CD4-positive, CD25-positive, alpha-beta regulatory T cell (primary cell): ENCODE measurements at places on chromosomes 5 and 9. TPM values are rescaled to one million over a fixed set of nuclear protein-coding genes. Genes with fewer than 3 reads are reported as not detected.

DNA sequence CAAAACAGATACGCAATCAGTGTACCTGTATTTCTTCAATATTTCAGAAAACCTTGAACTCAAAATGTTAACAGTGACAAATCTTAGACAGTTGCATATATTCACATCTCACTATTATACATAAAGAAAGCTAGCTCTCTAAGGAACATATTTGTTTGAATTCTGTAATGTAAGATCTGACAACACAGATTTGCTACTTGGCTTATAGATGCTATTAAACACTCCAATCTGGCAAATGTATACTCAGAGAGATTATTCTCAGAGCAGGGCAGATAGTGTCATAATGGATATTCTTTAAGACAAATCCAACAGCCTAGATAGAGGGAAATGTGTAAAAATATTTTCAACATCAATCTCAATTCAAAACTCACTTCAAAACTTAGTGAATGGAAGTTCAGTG is 794.5 kb upstream of the CDH9 start:
- H3K4me1 ChIP-seq, result no peaks in the 10 kb centered on the region
- no peaks in the 10 kb centered on the region for H3K27me3 ChIP-seq
- DNase-seq, result no peak
- H3K36me3 ChIP-seq, result no peaks in the 10 kb centered on the region

GRCh38 chr9:103809745-103810144 is 284.4 kb upstream of the SMC2 start:
- H3K27ac ChIP-seq, result no peak overlapping the region
- H3K27me3 ChIP-seq, result no peaks in the 10 kb centered on the region
- H3K4me1 ChIP-seq, result no peaks in the 10 kb centered on the region
- no peak for DNase-seq

GRCh38 chr5:58354827-58355226 is 105.1 kb downstream of the PLK2 start:
- no peak overlapping the region for H3K4me3 ChIP-seq
- H3K36me3 ChIP-seq, result no peaks in the 10 kb centered on the region
- H3K27ac ChIP-seq, result no peak overlapping the region
- no peaks in the 10 kb centered on the region for H3K27me3 ChIP-seq
- DNase-seq, result no peak

DNA sequence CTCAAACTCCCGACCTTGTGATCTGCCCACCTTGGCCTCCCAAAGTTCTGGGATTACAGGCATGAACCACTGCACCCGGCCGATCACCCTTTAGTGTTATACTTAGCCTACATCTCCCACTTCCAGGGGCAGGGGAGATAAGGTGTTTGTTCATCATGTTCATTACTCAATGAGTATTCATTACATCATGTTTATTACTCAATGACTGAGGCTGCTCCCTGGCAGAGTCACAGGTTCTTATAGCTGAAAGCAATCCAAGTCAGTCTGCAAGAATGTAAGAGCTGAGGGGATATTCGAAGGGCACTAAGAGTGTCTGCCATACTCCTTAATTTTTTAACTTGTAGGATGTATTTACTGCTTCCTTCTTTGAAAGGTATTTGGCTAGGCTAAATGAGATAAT is 214.2 kb downstream of the SPATA31D1 start:
- H3K4me1 ChIP-seq, result no peaks in the 10 kb centered on the region
- no peak overlapping the region for H3K27ac ChIP-seq
- H3K27me3 ChIP-seq, result no peaks in the 10 kb centered on the region
- no peak overlapping the region for H3K4me3 ChIP-seq

DNA sequence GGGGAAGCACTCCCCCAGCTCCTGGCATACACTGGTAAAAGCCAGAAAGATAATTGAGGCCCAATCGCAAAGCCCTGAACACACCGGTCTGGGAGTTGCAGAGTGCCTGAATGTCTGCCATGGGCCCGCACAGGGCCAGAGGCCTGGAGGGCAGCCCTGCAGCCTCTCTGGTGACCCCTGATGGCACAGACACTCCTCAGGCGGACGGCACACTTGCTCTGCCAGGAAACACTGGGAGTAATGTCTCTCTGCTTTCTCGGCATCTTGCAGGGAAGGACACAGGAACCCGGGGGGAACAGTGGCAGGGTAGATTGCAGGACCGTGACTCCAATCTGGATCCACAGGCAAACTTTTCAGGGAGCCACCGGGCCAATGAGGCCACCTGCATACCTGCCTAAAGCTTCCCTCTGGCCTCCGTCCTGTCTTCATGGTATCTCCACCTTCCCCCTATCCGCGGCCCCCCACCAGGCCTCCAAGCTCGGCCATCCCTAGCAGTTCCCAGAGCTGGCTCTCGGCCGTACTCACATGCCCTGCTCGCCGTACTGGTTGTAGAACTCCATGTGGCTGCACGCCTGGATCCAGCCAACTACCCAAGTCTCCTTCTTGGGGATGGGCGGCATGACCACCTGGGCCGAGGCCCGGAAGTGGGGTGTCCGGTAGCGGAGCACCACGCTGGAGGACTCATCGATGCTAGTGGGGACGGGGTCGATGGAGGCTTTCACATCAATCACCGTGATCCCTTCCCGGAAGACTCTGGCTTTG is 797 bp downstream of the FAM78A start:
- H3K27ac ChIP-seq, result peak overlapping the region; percentile 90
- H3K4me1 ChIP-seq, result peaks cover 48% of the 10 kb centered on the region
- no peaks in the 10 kb centered on the region for H3K27me3 ChIP-seq
- no peaks in the 10 kb centered on the region for H3K36me3 ChIP-seq

DNA sequence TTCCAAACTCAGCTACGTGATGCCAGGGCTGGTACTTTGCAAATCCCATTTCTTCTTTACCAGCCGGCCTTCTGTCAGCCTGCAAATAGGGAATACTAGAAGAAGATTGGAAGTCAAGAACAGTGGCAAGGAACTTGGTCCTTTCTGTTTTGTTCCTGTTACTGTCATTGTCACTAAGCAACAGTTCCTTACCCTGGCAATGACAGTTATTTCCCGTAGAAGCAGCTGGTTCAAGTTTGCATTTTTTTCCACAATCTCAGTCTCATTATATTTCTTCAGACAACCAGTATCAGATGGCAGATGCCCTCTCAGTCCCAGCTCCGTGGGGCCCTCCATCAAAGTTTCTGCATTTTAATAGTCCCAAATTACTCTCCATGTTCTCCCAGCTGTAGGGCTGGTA is 9.1 kb upstream of the C1QTNF2 start:
- peaks cover 20% of the 10 kb centered on the region for H3K27me3 ChIP-seq
- DNase-seq, result no peak
- H3K4me1 ChIP-seq, result no peaks in the 10 kb centered on the region
- H3K27ac ChIP-seq, result no peak overlapping the region
- no peaks in the 10 kb centered on the region for H3K36me3 ChIP-seq

- H3K4me3 ChIP-seq, result no peak overlapping the region
- no peaks in the 10 kb centered on the region for H3K36me3 ChIP-seq
- DNase-seq, result no peak
- no peak overlapping the region for H3K27ac ChIP-seq
- no peaks in the 10 kb centered on the region for H3K27me3 ChIP-seq
- H3K4me1 ChIP-seq, result no peaks in the 10 kb centered on the region
These were observed 457.3 kb downstream of the DMAC1 start for GRCh38 chr9:7342229-7342628.

DNA sequence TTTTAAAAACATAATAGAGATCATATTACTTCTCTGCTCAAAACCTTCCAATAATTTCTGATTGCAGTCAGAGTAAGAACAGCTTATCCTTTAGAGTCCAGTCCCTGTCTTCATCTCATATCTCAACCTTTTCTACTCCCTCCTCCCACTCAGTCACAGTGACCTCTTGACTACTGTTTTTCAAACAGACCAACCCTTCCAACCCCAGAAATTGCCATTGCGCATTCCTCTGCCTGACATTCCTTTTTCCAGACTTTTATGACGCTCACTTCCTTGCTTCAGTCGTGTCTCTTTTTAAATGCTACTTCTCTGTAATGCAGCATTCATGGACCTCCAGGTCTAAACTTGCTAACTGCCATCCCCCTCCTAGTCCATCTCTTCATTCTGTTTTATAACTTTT is 800.5 kb downstream of the BRINP1 start:
- no peaks in the 10 kb centered on the region for H3K27me3 ChIP-seq
- H3K4me3 ChIP-seq, result no peak overlapping the region
- no peaks in the 10 kb centered on the region for H3K4me1 ChIP-seq
- no peaks in the 10 kb centered on the region for H3K36me3 ChIP-seq

DNA sequence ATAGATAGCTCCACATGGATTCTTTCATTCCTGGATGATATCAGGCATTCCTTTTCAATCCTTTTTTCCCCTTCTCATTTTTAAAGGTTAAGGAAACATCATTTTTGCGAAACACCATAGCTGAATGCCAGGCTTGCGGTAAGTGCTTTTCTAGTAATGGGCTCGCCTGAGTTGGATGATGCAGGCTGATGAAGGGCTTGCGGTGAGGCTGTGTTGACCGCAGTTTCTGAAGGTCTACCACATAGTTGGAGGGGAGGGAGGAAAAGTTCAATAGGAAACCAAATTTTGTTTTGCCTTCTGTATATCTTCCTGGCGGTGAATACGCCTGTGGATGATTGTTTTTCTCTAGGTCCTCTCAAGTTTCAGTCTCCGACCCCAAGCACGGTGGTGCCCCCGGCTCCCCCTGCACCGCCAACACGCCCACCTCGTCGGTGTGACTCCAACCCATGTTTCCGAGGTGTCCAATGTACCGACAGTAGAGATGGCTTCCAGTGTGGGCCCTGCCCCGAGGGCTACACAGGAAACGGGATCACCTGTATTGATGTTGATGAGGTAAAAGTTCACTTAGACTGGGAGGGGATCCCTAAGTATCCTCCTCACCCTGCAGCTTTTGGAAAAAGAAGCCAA is 24.3 kb downstream of the THBS4 start:
- no peak for DNase-seq
- H3K27ac ChIP-seq, result no peak overlapping the region
- no peaks in the 10 kb centered on the region for H3K27me3 ChIP-seq
- no peaks in the 10 kb centered on the region for H3K36me3 ChIP-seq
- H3K4me3 ChIP-seq, result no peak overlapping the region
- no peaks in the 10 kb centered on the region for H3K4me1 ChIP-seq

GRCh38 chr5:36590513-36591286 is 15.7 kb upstream of the SLC1A3 start:
- H3K27ac ChIP-seq, result no peak overlapping the region
- no peaks in the 10 kb centered on the region for H3K27me3 ChIP-seq
- H3K36me3 ChIP-seq, result no peaks in the 10 kb centered on the region
- DNase-seq, result no peak
- no peak overlapping the region for H3K4me3 ChIP-seq

DNA sequence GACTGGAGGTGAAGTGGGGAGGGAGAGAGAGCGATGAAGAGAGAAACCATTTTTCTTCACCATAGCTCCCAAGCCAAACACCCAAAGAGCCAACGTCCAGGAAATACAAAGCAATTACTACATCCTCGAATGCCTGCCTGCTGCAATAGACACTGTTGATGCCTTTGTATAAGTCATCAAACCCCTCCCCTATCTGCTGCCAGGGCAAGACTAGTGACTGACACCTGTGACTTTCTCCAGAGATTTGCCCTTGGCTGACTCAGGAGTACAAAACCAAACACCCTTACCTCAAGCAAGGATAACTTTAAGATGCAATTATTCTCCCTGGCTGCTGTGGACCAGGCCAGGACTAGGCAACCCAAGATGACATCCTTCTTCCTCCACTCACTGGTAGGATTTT is 81.8 kb upstream of the RASA1 start:
- no peaks in the 10 kb centered on the region for H3K27me3 ChIP-seq
- no peak overlapping the region for H3K27ac ChIP-seq
- H3K36me3 ChIP-seq, result no peaks in the 10 kb centered on the region
- H3K4me1 ChIP-seq, result no peaks in the 10 kb centered on the region
- DNase-seq, result no peak

DNA sequence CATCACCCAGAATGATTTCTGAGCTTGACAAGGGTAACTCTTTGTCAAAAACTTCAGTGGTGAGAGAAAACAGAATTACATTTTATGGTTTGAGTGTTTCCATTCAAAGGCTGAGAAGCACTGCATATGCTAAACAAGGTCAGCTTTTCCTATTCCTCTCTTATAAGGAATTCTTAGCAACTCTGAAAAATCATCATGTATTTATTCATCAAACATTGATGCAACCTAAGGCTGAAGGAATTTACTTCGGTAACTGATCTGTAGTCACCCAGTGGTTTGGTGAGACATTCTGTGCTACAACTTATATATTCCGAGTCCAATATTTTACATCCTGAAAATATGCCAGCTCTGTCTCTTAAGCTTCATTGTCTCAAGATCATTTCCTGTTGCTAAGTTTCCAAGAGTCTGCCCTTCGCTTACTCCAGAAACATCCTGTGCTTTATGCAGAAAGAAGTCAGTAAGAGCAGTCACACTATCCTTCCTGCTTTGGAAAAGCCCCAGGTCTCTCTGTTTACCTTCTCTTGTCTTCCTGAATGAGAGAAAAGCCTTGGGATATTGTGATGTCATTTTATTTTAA is 176.6 kb upstream of the TBCA start:
- no peaks in the 10 kb centered on the region for H3K36me3 ChIP-seq
- peaks cover 4% of the 10 kb centered on the region for H3K27me3 ChIP-seq

- no peaks in the 10 kb centered on the region for H3K27me3 ChIP-seq
- H3K4me1 ChIP-seq, result no peaks in the 10 kb centered on the region
- no peak overlapping the region for H3K4me3 ChIP-seq
- DNase-seq, result no peak
These were observed 32.8 kb downstream of the PHAX start for GRCh38 chr5:126633552-126633951.

DNA sequence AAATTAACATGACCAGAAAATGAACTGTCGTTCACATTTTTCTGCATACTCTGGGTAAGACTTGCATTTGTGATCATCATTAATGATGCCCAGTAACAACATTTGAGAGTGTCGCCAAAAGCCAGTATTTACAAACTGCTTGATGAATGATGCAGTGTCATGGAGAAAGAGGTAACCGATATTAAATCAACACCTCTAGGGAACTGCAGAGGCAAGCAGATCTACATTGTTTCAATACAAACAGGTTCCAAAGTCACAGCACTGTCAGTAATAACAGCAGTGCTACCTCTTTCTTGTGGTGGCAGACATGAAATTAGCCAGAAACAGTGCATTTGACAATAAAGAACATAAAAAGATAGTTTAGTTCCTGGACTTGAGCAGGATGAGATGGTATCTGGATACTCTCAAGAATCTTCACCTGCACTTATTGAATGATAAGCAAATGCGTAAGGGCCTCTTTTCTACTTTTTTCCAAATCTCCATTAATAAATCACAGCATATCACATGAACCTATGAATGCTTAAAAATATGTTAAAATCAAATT is 456.6 kb downstream of the ARHGEF28 start:
- no peak overlapping the region for H3K4me3 ChIP-seq
- no peaks in the 10 kb centered on the region for H3K4me1 ChIP-seq
- H3K27me3 ChIP-seq, result peaks cover 2% of the 10 kb centered on the region
- no peak for DNase-seq
- H3K27ac ChIP-seq, result no peak overlapping the region
- H3K36me3 ChIP-seq, result no peaks in the 10 kb centered on the region

The CTXN3 gene
- total RNA-seq, result not detected

The SFXN1 gene
- 82.3 TPM for total RNA-seq

The DNM1 gene
- 1.5 TPM for total RNA-seq

The ABHD17B gene
- total RNA-seq, result 27.8 TPM

The FOXD4L6 gene
- total RNA-seq, result not detected
